ENCODE measurements at places on chromosomes 16 and 17. TPM values are rescaled to one million over a fixed set of nuclear protein-coding genes. Genes with fewer than 3 reads are reported as not detected.

GRCh38 chr16:72400257-72401083, 228.5 kb upstream of the PMFBP1 start:
- no peak for DNase-seq

The PLEKHH3 gene
- total RNA-seq, result 29.1 TPM

DNA sequence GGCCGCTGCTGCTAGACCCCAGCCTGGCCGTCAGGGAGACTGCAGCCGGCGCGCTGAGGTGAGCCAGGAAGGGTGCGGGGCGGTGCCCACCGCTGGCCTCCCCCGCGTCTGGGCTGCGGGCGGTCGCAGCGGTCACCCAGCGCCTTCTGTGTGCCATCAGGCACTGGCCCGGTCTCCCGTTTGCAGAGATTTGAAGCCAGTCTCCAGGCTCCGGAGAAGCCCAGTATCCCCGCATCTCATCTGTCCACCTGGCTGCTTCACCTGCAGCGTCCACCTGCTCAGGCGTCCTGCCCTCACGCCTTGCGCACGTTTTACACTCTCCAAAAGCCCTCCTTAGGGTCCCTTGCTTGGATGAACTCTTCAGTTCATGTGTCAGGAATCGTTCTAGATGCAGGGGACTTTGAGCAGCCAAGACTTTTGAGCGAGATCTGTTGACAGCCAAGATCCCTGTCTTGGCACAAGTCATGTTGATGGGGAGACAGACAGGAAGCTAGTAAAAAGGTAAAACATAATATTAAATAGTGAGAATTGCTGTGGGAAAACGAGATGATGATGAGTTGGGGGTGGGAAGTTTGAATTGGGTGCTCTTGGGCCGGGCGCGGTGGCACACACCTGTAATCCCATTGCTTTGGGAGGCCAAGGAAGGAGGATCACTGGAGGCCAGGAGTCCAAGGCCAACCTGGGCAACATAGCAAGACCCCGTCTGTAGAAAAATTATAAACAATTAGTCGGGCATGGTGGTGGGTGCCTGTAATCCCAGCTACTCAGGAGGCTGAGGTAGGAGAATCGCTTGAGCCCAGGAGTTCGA, 916 bp downstream of the HEATR3 start:
- DNase-seq, result no peak

The RPH3AL gene
- 13.5 TPM for total RNA-seq

DNA sequence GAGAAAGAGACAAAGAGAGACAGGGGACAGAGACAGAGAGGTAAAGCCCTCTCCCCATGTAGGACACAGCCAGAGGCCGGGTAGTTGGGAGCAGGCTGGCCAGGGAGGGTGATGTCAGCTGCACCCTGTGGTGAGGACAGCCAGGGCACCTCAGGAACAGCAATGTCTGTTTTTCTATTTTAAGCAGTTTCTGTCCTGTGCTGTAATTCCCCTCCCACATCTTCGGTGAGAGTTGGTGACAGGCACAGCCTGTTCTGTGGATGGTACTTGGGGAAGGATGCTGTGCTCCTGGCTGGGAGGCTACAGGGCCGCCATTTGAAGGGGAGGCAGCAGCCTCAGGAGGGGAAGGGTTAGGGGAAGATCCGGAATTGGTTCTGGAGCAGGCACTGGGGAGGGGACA, 163.5 kb downstream of the SDK2 start:
- no peak for DNase-seq

All from type B pancreatic cell (in vitro differentiated cells).